ENCODE measurements at places on chromosomes 4 and X.

DNA sequence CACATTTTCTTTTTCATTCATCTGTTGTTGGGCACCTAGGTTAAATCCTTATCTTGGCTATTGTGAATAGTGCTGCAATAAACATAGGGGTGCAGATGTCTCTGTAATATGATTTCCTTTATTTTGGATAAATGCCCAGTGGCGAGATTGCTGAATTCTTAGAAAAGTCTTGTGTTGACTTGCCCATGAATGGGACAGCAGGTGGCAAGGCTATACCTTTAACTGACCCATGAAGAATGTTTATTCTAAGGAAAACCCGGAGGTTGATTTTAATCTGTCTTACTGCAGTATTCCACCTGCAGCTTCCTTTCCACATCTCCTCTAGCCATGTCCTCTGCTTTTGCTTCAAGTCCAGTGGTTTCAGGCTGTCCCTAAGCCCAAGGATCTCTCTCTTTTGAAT, 220.6 kb downstream of the SNCA start:
- no peak for DNase-seq

GRCh38 chr4:150679018-150679764, 97.2 kb downstream of the MAB21L2 start:
- DNase-seq = no peak

- no peak for DNase-seq
Measured at GRCh38 chrX:103877571-103877970, 45.5 kb upstream of the RAB9B start.

DNA sequence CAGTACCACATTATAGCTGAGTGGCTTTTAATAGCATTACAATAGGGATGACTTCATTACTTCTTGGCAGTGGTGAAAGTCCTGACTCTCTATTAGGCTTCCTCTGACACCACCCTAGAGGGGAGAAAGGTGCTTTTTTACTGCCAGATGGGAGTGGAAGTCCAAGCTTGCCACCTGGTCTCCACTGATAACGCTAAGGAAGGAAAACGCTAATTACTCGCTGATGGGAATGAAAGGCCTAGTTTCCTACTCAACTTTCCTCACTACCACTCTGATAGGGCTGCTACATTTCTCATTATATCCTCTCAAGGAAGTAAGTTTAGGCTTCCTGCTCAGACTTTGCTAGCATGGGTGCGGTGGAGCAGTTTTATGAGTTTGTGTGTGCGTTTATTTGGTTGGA, 62.3 kb upstream of the PAGE3 start:
- no peak for DNase-seq

DNA sequence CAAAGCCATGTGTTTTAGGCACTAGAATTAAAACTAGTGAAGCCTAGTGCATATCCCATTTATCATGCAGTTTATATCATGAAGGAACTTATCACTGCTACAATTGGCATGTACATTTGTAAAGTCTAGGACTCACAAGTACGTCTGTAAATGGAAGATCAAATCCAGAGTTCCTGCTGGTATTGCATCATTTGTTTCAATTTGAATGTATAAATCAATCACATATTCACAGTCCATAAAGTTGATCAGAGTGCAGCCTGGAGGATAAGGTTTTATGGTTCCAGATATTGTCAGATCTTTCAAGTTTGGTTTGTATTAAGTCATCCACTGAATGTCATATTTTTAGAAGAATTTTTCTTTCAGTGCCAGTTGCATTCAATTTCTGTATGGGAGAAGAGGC, 32.6 kb upstream of the PDE5A start:
- DNase-seq = no peak

GRCh38 chr4:98625399-98625798, 33.0 kb downstream of the TSPAN5 start:
- DNase-seq = no peak

- DNase-seq = peak; percentile 33
Measured at GRCh38 chr4:86594559-86595425, 677 bp downstream of the PTPN13 start.

DNA sequence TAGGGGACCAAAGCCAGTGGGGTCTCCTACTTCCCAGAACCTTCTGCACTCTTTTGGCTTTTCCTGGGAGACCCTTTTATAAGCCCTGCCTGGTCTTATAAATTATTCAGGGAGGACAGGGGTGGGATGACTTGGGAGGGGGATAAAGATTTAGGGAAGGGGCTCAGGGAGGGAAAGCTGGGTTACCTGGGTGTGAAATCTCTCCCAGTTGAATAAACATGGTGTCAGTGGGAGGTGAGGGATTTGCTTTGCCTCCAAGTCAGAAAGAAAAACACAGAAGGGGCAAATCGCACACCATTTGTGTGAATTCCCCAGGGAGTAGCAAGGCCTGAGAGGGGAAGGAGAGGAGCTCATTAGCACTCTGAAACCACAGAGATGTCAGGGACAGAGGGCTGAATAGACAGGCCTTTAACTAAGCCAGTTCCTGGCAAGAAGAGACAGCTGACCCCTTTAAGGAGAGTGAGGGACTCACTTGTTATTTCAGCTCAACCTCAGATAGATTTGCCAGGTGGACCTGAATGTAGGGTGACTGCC, at the start of gene RIPPLY1:
Gene RIPPLY1 (minus strand): TSS at position 51 of the 534 bp plus-strand sequence. CDS start 54 bp downstream, outside the sequence.
- no peak for DNase-seq
